ENCODE measurements at places on chromosomes 6 and 20.

- no peak for DNase-seq
Measured at GRCh38 chr20:45341939-45342854, 6.0 kb downstream of the SDC4 start.

DNA sequence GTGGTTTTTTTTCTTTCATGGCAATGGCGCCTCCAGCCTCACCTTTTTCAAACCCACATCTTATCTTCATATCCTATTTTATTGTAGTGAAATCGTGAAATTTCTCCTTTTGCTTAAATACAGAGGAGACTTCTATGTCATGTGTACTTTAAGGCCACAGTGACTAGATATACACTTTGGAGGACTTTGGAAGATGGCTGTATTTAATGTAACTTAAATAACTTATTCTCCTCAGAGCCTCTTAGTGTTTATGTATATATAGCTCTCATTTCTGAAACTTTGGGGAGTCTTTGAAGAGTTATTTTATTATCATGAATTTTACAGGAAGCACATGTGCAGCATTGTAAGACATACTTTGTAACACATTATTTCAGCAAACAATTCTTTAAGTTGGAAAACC lies 968 bp downstream of the LAMA2 start:
- DNase-seq: no peak

- DNase-seq: no peak
Measured at GRCh38 chr6:126127659-126128058, 141.3 kb downstream of the TRMT11 start.

DNA sequence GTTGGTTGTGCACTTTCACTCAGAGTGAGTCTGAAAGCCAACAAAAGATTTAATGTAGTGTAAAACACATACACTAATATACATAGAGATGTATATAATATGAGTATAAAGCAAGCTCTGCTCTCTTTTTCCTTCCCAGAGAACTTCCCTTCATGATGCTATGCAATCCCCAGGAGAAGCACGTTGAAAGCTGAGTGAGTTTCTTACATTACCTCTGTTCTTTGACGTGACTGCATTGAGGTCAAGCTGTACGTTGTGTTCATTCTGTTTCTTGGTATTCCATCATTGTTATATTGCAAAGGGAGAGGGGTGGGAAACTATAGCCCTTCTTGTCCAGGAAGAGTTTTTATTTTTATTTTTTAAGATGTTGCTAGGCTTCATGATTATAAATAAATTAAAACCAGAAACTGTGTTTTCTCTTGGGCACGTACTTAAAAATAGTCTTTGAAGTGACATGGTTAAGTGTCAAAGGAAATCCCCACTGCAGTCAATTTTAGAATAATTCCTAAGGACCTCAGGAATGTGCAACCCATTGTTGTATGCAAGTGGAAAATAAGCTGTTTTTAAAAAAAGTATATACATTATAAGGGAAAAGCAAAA lies 651.0 kb downstream of the CD109 start:
- DNase-seq: no peak

GRCh38 chr6:14520536-14520935 lies 403.0 kb downstream of the CD83 start:
- DNase-seq: no peak

DNA sequence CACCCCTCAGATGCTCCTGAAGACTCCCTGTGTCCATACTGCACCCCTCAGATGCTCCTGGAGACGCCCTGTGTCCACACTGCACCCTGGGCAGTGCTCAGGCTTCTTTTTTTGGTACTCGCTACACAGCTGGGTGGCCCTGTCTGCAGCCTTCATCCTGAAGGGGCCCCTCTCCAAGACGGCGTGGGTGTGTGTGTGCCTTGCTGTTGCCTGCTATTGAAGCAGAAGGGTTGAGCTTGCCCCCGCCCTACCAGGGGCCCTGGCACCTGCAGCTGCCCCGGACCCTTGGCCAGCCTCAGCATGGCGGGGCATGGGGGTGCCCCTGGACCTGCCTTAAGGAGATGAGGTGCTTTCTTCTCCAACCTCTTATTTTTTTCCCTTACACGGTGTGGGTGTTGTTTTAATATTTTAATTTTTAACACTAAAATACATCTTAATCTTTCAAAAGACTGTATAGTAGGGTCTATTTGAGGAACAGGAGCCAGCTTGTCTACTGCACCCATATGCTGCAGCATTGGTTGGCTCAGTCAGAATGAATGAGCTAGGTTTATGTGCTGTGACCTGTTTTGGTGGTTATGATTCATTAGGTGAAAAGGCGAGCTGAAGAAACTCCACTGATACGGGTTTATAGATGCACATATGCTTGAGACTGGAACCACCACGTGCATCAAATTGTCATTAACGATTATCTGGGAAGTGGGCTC lies 135.9 kb downstream of the AGPAT4 start:
- no peak for DNase-seq

GRCh38 chr6:140988780-140989179 lies 1143.9 kb upstream of the GJE1 start:
- no peak for DNase-seq

DNA sequence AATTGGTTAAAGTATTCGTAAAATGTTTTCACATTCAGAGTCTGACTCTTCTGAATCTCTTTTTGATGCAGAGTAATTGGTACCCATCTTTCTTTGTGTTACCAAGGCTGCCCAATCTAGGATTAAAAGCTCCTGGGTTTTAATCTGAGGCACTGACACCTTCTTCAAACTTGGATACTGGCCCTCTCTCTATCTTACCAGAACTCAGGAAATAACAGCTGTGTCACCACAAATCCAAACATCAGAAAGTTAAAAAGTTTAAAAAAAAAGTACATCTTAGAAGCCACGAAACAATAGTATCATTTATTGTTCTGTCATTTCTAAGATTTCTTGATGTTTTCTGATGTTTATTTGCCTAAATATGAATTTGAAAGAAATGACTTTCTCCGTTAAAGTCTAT lies 255.5 kb upstream of the RUNX2 start:
- no peak for DNase-seq

- DNase-seq: no peak
Measured at GRCh38 chr6:49933526-49933925, 30.4 kb downstream of the DEFB114 start.
